Activated CD8-positive, alpha-beta memory T cell treated with anti-CD3 and anti-CD28 coated beads for 1 hour (primary cell): ENCODE measurements at places on chromosomes 3 and 15.

DNA sequence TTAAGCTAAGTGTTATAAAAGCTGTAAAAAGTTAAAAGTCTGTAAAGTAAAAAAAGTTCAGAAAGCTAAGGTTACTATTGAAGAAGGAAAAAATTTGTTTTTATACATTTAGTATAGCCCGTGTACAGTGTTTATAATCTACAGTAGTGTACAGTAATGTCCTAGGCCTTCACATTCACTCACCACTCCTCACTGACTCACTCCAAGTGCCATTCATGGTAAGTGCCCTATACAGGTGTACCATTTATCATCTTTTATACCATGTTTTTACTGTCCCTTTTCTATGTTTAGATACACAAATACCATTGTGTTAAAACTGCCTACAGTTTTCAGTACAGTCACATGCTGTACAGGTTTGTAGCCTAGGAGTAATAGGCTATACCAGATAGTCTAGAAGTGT is 8.8 kb downstream of the CCDC71 start:
- DNase-seq: no peak

GRCh38 chr3:172173316-172174254 is 134.2 kb downstream of the FNDC3B start:
- no peak for DNase-seq

- no peak for DNase-seq
These were observed at the start of gene PEX5L for GRCh38 chr3:180036671-180037455. TSS of gene PEX5L (minus strand) at chr3:180036937. CDS start at chr3:180036599, 338 bp downstream.

DNA sequence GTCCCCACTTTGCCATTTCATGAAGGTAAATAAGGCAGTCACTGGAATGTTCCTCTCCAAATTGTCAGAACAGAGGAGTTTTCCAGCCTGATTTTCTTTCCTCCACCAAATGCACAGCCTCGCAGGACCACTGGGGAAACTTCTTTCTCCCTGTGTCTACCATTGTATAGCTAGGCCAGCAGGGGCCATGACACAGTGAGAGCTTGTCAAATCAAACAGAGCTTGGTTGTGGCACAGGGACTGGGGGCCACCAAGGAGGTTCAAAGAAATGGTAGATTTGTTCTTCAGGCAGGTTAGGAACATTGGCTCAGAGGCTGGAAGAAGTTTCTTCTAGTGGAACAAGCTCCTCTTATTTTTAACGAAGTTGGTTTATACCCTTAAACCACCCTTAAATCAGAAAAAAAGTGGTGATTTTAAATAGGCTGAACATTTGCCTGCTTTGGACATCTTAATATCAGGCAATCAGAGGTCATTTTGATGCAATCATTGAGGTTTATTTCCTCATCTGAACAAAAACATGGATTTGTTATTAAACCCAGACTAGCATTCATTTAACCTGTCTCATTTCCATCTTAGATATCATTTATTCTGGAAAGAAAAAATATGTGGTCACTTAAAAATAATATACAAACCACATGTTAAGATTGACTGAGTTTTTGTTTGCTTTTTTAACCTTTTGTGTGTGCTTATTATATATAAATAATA is 105.6 kb downstream of the GTPBP8 start:
- DNase-seq: no peak

- no peak for DNase-seq
These were observed 21.4 kb upstream of the ESYT3 start for GRCh38 chr3:138412821-138413551.

DNA sequence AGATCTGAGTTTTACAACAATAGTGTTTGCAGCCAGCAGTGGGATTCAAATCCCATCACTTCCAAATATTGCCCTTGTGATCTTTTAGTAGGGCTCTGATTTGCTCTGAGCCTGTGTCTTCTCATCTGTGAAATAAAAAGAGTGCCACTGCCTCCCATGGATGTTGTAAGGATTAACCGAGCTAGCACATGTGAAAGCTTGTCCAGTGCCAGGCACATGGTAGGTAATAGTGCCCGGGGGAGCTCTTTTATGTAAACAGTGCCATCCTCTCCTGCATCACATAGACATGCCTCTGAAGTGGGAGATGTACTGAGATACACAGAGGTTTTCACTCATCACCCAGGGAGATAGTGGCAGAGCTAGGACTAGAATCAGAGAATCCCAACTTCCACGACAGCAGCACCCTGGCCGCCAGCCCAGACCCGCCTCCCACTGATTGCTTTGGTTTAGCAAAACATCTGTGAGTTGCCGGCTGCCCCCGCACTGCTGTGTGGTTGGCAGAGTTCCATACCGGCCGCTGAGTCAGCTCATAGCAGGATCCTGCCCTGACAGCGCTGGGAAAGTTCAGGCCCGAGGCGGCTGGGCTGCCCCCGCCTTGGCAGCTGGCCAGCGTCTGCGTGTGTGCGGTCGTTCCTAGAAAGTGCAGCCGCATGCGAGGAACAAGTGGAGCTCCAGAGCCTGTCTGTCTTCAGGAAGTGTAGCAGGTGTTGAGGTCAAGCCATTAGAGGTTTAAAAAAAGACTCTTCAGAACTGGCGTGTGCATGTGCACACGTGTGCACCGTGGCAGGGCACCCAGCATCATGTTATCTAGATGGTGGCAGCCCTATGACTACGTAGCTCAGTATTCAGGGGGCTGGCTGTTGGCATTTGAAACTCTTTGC is 5.0 kb downstream of the ARID3B start:
- peak; percentile 70 for DNase-seq

DNA sequence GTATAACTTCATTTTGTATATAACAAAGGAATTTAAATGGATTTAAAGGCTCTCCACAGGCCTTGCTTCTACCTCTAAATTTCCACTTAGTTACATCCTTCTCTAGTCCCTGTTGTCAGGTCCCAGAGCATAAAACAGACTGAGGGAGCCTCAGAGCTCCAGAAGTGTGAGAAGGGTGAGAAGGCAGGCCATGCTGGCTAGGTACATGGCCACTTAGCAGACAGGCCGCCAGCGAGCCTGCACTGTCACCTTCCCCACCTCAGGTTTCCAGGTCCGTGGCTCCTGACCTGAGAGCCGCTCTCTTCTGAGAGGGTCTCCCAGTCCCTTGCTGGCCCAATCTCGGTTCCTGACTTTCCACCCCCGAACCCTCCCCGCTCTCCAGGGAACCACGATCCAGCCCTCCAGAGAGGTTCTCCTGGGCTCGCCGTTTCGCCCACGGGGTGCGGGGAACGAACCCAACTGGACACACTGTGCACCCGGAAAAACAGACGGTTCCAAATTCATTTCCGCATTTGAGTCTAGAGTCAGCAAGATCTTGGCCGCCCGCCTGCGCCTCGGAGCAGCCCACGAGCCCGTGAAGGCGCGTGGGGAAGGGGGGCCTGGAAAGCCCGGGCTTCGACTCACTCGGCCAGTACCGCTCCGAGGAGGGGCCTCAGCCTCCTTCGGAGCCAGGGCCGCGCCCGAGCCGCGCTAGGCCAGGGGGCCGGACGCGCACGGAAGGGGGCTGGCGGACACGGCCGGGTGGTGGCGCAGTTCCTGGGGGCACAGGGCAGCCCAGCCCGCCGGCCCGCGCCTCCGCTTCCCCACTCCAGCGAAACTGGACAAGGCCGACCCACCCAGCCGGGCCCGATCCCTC is 16.7 kb upstream of the SOX2 start:
- no peak for DNase-seq

GRCh38 chr3:60584250-60584649 is 667.0 kb downstream of the FHIT start:
- DNase-seq: no peak

DNA sequence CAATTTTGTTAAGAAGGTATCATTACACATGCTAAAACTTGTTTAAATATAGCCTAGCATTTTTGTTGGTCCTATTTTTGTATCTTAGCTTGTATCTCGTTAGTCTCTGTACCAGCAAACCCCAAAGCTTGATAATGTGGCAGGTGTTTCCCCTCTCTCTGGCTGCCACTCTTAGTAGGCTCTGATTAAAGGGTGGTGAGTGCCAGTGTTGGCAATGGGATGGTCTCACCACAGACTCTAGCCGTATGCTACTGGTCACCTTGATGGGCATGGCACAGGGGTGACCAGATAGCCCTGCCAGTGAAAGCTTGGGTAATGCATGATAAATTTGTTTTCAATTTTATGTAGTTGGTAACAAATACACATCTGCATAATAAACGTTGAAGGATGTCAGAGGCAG is 188.3 kb downstream of the CFAP20DC start:
- DNase-seq: no peak

DNA sequence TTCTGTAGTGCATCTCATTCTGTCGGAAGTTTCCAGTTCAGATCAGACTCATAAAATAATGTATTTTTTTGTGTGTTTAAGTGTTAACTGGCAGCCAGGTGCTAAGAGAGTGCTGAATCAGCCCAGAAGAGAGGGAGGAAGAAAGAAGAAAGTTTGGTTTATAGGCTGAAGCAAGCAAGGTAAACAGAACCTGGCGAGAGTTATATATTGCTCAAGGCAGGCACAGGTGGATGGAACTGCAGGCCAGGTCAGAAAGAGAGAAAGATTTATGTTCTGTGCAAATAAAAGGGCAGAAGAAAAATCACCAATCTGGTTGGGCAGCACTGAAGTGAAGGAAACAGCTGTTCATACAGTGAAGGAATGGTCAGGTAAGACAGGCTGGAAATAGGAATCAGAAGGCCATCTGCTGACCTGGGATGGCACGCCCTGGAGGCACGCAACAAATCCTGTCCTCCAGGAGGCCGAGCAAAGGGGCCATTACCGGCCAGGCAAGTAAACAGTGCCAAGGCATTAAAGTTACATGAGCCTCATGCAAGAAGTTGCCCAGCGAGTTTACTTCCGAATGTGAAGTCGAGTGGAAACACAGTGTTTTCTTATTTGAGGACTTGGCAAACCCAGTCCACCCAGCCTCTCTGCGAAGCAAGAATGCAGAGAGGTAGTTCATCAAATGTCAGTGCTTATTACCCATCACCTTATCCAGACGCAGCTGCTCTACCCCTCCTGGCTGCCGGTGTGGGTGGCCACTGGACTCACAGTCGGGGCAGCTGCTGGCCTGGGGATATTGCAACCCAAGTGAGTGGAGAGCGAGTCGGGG is 309.8 kb downstream of the VPS13C start:
- no peak for DNase-seq

GRCh38 chr3:8220291-8220690 is 281.3 kb upstream of the LMCD1 start:
- DNase-seq: no peak

GRCh38 chr3:178491751-178492150 is 44.5 kb upstream of the KCNMB2 start:
- DNase-seq: no peak

DNA sequence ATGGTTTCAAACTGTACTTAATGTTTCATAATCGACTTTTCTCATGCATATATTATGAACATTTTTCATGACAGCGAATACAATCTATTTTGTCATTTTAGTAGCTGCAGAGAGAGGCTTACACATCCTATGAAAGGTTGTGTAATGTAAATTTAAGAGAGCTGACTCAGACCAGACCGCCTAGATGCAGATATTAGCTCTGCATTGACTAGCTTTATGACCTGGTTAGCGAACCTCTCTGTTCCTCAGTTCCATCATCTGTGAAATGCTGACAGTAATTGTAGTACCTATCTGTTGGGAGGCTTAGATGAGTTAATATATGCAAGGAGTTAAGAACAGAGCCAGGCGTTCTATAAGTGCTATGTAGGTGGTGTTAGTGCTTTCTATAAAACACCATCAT is 116.2 kb upstream of the RASGRP1 start:
- no peak for DNase-seq

- no peak for DNase-seq
These were observed 591 bp downstream of the FOXL2NB start for GRCh38 chr3:138947495-138948121.

DNA sequence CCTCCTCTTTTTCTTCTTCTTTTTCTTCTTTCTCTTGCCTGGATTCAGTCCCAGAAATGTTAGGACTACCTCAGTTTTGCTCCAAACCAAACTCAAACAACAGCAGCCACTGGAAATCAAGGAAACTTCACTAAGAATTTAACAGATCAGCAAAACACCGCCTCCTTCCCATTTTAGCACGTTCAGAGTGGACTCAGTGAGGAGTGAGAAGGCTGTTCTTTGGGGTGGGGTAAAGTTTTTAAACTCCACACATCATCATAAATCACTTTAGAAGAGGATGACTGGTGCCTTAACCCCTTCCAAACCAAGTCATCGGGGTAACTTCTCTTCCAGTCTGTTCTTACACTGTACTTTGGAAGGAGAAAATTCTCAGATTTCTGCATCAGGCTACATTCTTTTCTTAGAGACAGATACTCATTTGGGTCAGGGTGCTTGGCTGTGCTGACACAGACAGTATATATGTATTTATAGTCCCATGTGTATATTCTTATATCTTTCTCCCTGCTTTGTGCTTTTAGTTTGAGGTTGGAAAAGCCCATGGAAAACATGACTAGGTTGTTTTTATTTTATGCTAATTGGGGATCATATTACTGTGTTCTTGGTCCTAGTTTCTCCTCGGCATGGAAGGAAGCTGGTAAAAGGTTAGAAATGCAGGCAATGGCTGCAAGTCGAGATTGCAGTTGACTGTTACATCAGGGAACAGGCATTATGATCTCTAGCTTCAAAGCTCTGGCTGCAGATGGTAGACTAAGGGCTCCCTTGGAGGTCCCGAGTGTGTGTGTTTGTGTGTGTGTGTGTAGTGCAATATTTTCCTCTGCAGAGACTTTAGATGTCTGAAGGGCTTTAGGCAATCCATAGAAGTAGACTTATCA is at the start of gene CCDC80:
CCDC80 (minus strand) TSS at position 214 of the 872 bp plus-strand sequence. CDS start 1,238 bp downstream, outside the sequence.
- DNase-seq: no peak

DNA sequence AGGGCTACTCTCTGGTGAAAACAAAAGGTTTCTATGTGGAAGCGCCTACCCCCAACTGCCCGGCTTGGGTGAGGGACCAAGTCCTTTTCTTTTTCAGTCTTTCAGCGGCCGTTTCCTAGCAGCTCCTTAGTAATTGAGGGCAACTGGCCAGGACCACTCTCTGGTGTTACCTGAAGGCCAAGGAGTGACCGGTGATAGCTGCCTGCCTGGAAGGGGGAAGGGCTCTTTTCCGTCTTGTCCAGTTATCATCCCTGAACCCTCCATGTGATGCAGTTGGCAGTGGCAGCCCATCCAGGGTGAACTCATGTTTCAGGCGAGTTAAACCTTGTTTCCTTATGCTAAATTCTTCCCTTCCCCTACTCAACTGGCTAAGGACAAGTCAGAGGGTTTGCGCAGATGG is 33.3 kb downstream of the RHCG start:
- no peak for DNase-seq

DNA sequence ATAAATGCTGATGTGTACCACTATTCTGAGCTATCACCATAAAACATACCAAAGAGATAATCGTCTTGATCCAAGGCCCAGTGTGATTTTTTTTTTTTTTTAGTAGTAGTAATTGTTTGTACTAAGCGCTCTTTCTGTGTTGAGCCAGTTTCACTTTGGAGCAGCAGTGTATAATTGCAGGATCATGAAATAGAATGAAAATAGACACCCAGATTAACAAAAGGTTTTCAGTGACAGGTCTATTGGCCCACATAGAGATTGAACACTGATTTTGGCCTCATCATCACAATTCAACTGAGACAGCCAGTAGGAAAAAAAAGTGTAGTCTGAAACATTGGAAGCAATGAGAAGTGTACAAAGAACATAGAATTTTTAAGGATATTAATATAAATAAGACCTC is 749.8 kb downstream of the NAALADL2 start:
- DNase-seq: no peak

DNA sequence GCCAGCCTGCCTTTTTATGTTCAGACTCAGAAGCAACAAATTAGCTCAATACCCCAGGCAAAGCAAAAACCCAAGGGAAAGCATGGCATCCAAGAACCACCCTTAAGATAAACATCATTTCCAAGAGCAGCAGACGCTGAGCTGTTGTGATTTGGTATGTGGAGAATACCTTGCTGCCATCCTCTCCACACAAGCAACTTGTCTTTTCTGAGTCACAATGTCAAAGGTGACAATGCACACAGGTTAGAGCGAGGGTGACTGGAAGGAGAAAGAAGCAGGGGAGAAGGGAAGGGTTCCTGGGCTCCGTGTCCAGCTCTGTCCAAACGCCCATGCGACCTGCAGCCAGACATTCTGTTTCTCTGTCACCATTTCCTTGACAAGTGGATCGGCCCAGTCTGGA is 6.0 kb downstream of the PCSK6 start:
- DNase-seq: no peak
